ENCODE measurements at places on chromosomes 2 and 18. TPM values are rescaled to one million over a fixed set of nuclear protein-coding genes. Genes with fewer than 3 reads are reported as not detected.

DNA sequence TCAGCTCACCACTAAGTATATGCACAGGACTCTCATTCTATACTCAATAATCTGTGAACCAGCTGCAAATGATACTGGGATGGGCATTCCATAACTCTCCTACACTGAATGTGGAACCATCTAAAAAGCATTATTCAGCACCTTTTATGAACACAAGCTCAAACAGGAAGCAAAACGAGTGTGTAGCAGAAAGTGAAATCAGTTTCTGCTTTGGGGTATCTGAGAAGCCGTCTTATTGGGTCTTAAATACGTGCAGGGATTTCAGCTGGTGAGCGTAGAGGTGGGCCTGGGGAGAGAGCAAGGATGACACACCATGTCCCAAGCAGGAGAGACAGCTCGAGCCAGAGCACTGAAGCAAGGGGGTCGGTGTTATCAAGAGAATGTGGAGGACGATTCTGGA lies 120.0 kb upstream of the TTN start:
- DNase-seq, result no peak

DNA sequence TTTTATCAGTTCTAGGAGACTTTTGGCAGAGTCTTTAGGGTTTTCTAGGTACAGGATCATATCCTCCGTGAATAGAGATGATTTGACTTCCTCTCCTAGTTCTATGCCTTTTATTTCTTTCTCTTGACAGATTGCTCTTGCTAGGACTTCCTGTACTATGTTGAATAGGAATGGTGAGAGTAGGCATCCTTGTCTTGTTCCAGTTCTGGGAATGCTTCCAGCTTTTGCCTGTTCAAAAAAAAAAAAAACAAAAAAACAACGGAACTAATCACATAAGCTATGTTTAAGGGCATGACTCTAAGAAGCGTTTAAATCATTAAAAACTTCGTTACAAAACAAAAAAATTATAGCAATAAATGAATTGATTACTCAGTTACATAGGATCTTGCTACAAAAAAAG lies 145.7 kb downstream of the NUP35 start:
- no peak for DNase-seq

DNA sequence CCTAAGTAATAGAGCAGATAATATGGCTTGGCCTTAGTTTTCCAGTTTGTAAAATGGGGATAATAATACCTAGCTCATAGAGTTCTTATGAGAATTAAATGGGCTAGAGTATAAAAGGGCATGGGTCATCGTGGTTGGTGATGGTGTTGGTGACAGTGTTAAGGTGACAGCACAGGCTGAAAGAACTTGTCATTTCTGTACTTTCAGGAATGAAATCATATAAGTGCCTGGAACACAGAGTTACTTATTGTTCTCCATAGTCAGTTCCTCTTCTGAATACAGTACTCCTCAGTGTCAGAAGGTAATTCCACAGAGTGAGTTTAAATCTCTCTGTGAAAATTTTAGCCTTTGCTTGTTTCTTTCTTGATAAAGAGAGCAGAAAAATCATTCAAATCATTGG lies 42.4 kb downstream of the KIF5C start:
- no peak for DNase-seq

DNA sequence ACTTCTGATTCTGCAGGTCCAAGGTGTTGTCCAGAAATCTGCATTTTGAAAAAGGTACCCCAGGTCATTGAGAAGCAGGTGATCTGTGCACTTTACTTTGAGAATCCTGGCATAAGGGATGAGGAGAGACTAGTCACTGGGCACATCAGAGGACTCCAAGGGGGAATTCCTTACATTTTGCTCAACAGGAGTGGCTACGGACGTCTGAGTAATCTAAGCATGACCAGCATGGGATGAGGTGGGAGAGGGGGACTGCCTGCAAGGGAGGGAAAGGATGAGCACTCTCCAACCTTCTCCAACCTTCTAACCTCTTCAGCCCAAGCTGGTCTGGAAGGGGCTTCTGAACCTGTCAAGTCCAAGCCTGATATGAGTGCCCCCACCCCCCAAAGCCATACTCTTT lies 55.5 kb downstream of the MARCHF4 start:
- no peak for DNase-seq

The ITGA4 gene
- 344 TPM for total RNA-seq

The SERPINB2 gene
- not detected for total RNA-seq

GRCh38 chr18:54684784-54685183 lies 93.7 kb downstream of the DYNAP start:
- DNase-seq, result no peak

- DNase-seq, result no peak
These were observed 650 bp downstream of the ORMDL1 start for GRCh38 chr2:189783451-189783926.

The MOGAT1 gene
- total RNA-seq, result not detected

DNA sequence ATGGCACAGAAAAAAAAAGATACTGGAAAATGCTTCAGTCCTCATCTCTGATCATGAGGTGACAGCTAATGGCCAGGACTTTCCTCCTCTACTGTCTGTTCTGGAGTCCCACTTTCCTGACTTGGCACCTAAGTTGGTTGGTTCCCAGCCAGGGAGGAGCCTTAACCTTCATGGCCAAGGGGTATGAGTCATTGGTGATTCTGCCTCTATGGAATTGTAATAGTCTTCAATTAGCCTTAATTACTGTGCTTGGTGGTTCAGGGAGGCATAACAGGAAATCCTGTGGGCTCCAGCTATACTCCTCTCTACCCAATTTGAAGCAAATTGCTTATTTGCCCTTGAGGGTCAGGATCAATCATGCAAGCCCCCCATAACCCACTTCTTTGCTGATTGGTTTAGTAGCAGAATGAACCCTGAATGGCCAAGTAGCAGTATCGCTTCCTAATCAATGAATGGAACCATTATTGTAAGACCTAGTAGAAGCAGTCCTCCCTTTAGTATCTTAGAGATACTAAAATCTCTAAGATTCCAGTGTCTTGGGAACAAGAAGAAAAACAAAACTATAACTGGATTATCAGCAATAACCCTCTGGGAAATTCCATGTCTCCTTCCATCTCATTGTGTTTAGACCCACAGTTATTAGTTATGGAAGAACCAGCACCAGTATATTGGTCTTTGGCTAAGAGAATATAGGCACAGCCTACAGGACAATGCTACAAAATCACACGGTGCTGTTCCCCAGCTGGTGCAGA lies 109.0 kb downstream of the COL6A3 start:
- no peak for DNase-seq

Measured in activated CD8-positive, alpha-beta memory T cell treated with anti-CD3 and anti-CD28 coated beads, Interleukin-2, amount 10 ng/mL, durations not matched to agents 7 days and 5 days (primary cell).